ENCODE measurements at places on chromosomes 6 and 20.
A peak's percentile ranks its signal among the peaks of the same experiment; 100 is the strongest.

GRCh38 chr20:62088258-62089127, 22.8 kb upstream of the TAF4 start:
- no peak for DNase-seq

GRCh38 chr20:11338496-11339306, 579.0 kb upstream of the BTBD3 start:
- no peak for DNase-seq

DNA sequence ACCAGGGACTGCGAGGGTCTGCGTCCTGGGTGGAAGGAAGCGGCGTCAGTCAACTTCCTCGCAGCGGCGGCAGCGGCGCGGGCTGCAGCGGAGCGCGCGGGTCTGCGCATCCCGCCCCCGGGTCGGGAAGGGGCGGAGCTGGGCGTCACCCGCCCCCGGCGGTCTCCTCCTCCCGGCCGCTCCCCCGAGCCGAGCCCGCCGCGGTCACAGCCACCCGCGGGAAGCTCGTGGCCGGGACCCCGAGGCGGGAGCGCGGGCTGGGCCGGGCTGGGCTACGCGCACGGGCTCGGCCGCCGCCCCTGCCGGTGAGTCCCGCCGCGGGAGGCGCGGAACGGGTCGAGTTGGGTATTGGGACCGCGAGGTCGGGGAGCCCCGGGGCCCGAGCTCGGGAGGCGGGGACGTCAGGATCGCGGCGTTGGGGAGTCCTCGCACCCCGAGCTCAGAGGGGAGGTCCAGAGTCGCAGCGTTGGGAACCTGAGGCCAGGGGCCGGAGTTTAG, at the start of gene PAQR8:
Gene PAQR8 (plus strand): TSS at position 207 of the 498 bp plus-strand sequence. CDS start 41,063 bp downstream, outside the sequence.
- DNase-seq: peak; percentile 83

- no peak for DNase-seq
Measured at GRCh38 chr6:44850312-44850711, 462.8 kb downstream of the CDC5L start.

DNA sequence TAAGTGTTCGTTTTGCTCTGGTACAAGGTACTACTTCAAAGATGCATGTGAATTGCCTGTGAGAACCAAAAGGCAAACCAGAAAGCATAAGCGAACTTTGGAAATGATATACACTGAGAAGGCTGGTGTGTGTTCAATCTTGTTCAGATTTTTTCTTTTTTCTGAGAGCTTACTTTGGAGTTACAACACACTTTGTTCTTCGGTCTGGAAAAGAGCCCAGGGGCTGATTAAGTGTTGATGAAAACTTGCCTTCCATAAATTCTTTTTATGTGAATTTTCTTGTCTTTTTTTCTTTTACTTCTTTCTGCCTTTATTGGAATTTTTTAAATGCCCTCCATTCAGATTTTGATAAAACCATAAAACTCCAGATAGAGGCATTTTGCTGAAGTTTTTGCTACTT, 395.1 kb upstream of the SASH1 start:
- DNase-seq: no peak

GRCh38 chr6:141667580-141668309, 465.0 kb upstream of the GJE1 start:
- no peak for DNase-seq

GRCh38 chr20:5524896-5525295, 208.1 kb upstream of the PROKR2 start:
- no peak for DNase-seq

DNA sequence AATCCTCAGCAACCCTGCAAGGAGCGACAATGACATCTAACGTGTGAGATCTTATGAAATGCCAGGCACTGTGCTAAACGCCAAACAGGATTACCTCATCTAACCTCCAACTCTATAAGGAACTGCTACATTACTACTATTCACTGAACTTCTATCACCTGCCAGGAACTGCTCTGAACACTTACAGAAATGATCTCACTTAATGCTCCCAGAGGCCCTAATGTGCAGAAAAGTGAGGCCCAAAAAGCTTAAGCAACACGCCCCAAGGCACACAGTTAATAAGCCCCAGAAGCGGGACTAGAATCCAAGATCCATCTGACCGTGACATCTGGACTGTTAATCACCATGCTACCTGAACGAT, 28.5 kb downstream of the TRAM2 start:
- no peak for DNase-seq

- DNase-seq: no peak
Measured at GRCh38 chr6:140500849-140501248, 1126.4 kb upstream of the CITED2 start.

DNA sequence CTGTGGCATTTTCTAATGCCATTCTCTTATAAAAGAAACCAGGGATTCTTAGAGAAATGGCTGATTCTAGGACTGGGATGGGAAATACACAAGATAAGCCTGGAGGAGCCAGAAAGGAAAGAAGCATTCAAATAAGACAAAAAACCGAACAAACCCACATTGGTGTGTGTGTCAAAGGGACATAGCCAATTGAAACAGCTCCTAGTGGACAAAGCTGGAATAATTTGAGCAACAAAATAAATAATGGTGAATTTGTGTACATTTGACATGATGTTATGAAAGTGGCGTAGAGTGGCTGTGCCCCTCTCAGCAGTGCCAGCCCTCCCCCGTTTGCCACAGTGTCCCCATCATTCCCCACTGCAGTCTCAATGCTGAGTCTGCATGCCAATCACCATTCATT, 55.5 kb downstream of the B3GAT2 start:
- no peak for DNase-seq

- DNase-seq: no peak
Measured at GRCh38 chr20:39070484-39071231, 108.5 kb downstream of the DHX35 start.

- no peak for DNase-seq
Measured at GRCh38 chr6:87767478-87767877, 65.4 kb upstream of the AKIRIN2 start.

DNA sequence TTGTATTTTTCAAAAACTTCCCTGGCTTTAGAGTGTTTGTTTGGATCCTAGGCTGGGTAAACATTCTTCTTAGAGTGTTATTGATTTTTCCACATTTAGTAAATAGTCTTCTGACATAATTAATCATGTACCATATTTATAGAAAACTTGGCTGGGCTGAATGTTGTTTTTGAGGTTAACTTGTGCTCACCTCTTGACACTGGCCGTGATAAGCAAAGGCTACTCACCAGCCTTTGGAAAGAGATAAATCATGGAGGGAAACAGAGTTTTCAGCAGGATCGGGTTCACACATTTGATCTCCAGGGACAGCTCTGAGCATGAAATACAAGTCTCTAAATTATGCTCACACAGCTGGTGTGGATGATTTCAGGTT, 6.2 kb upstream of the CD93 start:
- DNase-seq: no peak

- DNase-seq: no peak
Measured at GRCh38 chr6:76774781-76775384, 688.4 kb downstream of the HTR1B start.

- DNase-seq: no peak
Measured at GRCh38 chr6:168507297-168507696, 66.3 kb downstream of the SMOC2 start.

- DNase-seq: no peak
Measured at GRCh38 chr6:21402368-21402767, 191.2 kb upstream of the SOX4 start.

GRCh38 chr6:128914051-128914450, 31.1 kb downstream of the LAMA2 start:
- DNase-seq: no peak

DNA sequence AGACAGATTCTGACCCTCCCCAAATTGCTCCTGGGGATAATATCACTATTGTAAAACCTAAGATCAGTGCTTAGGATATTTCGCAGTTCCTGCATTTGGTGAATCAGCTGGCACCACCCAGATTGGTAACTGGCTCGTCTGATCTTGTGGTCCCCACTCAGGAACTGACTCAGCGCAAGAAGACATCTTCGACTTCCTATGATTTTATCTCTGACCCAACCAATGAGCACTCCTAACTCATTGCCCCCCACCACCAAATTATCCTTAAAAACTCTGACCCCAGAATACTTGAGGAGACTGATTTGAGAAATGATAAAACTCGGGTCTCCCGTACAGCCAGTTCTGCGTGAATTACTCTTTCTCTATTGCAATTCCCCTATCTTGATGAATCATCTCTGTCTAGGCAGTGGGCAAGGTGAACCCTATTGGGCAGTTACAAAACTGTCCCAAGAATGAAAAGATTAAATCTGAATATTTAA, 55.7 kb upstream of the PRND start:
- DNase-seq: peak; percentile 45

- no peak for DNase-seq
Measured at GRCh38 chr6:139483079-139483478, 108.6 kb upstream of the CITED2 start.
